Cardiac fibroblast (primary cell): ENCODE measurements at places on chromosomes 6 and 20.

DNA sequence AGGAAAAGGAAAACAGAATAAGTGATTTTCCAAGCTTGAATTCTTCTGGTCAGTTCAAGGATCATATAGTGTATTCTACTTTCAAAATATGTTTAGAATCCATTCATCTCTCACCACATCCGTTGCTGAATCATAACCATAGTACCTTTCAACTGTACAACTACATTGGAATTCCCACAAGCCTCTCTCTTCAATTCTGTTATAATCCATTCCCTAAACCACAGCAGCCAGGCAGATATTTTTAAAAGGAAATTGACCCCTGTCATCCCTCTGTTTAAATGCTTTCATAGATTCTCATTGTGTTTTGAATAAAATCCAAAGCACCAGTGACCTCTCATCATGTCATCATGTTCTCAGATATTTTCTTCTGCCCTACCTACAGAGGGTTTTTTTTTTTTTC, 412.7 kb downstream of the GRIK2 start:
- DNase-seq, result peak; percentile 83

GRCh38 chr20:11705512-11705911, 212.2 kb upstream of the BTBD3 start:
- no peak for DNase-seq

- no peak for DNase-seq
Observed at GRCh38 chr6:92682516-92683398, 736.6 kb downstream of the EPHA7 start.

DNA sequence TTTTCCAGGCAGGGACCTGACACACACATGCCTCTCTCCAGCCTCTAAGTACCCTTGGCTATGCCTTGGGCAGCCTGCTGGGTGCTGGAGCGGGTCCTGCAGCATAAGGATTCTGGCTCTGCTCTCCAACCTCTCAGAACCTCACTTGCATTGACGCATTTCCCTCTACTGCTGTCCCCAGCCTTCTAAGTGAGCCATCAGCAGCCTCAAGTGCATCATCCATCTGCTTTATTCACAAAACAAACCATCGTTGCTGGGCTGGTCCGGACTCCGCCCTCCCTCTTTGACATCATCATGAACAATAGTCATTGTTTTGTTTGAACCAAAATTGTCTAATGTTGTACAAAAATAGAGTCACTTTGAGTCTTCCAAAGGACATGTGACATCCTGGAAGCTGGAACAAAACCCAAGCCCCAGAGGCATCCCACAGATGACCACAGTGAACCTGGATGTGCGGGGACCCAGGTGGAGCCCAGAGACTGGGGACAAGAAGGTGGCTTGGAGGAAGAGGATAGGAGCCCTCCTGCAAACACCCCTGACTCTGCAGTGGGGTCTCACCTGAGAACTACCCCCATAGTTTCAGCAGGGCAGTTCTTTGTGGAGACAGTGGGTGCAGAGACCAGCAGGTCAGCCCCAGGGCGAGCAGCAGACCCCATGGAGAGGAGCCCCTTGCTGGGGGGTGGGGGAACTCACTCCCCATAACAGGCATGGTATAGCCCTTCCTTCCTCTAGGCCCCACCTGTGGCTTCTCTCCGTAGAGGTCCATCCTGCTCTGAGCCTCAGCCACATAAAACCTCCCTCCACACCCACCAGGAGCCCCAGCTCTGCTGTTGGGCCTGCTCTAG, 230.1 kb downstream of the SYNDIG1 start:
- no peak for DNase-seq

DNA sequence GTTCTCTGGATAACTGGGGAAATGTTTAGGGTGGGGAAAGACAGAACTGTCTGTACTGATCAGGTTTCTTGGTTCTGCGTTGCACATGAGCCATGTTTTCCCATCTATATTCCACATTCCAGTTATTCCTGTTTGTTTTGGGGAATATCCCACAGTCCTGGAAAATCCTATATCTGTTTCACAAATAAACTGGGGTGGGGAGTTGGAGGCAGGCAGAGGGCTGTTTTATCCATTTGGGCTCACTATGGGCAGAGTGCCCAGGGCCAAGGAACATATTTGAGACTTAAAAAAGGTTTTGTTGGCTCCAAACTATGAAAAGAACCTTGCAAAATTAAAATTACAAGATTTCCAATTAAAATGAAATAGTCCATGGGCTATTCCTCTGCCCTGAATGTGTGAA, 21.5 kb downstream of the FOXP4 start:
- no peak for DNase-seq

GRCh38 chr6:56353860-56354259, 106.5 kb upstream of the COL21A1 start:
- DNase-seq, result no peak

DNA sequence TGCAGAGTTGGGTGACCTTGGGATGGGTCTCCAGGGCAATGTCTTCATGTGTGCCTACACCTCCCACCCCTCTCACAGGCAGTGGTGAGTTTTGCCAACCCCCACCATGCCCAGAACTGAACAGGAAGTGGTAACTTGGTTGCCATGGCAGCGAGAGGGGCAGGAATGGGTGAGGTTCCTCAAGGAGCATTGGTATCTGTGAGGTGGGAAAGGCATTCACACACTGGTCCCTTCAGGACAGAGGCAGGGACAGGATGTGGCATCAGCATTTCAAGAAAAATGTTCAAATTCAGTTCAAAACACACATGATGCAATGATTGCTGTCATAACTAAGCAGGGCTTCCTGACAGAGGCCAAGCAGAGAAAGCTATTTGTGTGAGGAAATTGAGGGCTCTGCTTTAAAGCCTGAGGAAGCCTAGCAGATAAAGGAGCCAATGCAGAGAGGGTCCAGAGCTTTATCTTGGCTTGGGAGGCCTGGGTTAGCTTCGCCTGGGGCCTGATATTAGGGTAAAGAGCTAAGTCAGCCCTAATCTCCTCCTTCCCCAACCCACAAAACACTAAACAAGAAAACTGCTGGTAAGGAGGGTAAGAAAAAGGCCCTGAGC, 551 bp downstream of the TREML2 start:
- DNase-seq, result peak; percentile 34

GRCh38 chr6:81130969-81131368, 621.5 kb downstream of the TENT5A start:
- DNase-seq, result no peak

DNA sequence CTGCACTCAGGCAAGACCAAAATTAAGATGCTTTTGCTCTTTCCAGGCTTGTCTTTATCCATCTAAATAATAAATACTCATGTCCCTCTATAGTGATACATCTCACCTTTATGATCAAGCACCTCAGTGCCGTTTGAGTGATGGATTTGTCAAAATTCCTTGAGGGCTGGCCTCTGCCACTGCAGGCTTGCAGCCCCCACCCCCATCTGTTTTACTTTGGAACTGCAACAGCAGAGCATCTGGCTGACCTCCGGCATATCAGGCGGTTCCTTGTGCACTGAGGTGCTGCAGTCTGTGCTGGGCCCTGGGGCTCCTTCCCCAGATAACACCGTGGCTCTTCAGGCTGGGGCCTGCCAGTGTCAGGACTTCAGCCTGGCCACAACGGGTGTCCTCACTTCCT, 386.9 kb downstream of the CDH26 start:
- no peak for DNase-seq

GRCh38 chr6:46612645-46613044, 40.0 kb downstream of the CYP39A1 start:
- DNase-seq, result no peak

DNA sequence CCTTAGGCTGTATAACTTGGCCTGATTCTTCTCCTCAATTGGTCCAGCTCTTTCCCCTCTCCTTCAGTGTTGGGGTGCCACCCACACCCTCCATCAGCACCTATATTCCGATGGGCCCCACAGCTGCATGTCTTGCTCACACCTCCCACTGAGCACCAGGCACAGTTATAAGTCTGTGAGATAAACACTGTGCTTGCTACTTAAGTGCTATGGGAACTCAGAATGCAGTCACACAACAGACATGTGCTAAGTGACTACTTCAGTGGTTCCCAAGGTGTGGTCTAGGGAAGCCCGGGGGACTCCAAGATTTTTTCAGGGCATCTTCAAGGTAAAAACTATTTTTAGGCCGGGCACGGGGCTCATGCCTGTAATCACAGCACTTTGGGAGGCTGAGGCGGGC, 7.3 kb downstream of the ZC3H12D start:
- DNase-seq, result no peak

DNA sequence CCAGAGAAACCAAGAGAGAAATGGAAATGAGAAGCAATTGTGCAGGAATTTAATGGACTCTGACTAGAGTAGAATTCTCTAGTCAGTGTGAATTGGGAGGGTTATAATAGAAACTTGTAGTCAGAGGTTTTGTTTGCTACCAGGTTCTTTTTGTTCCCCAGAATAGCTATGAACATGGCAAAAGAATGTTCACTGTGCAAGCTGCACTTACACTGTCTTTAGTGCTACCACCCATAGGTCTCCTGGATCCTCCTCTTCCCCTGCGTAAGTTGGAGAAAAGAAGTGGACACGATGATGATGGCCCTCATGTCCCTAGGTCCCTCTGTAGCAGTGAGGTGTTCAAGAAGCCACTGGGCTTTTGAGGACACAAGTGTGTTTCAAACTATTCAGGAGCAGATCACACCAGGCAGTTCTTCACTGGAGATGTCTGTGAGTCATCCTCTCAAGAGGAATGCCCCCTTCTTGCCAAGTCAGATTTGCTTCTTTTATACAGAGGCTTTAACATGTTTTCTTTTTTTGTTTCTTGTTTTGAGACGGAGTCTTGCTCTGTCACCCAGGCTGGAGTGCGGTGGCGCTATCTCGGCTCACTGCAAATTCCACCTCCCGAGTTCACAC, 47.6 kb upstream of the SMIM8 start:
- peak; percentile 75 for DNase-seq

DNA sequence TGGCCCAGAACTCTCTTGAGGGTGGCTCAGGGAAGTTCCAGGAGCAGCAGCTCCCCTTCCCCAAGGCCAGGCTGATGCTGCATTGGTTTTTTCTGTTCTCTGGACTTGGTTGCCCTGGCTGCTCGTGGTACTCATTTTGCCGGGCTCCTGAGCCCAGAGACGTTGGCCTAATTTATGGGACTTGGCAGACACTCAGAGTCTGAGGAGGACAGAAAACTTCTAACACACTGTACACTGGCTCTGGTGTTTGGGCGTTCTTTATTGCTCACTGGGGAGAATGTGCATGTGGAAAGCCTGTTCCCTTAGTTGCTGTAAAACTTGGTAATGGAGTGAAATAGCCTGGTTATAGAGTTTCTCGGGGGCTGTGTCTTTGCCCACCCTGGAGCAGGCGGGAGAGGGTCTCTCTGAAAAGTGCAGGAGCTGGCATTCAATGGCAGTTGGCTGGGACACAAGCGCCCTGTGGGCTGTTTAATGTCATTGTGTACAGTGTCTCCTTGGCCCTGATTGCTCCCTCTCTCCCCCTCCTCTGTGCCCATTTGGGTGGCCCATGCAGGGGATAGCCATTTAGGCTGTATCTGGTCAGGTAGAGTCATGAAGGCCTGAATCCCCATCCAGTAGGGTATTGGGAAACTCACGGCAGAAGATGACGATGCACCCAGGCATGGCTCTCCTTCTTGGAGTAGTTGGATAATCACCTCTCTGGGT, 109.3 kb downstream of the CDC5L start:
- DNase-seq, result no peak

DNA sequence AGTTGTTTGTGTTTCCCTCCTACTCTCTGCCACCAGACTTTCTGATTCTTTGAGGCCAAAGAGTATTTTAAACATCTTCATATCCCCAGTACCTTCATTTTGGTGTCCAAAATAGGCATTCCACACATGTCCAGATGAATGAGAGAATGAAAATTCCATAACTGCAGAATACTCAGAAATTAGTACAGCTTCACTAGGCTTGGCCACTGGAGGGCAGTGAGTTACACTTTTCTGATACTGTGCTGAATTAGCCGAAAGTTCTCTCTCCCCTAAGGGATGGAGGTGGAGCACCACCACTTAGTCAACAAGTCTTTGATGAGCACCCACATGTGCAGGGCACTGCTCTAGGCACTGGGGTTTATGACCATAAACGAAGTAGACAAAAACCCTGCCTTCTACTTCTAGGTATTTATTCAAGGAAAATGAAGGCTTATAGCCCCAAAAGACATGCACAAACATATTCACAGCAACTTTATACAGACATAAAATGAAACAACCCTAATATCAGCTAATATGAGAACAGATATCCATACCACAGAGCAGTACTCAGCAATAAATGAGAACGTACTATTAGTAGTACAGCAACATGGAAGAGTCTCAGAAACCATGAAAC, 46.1 kb upstream of the TMEM217 start:
- DNase-seq, result peak; percentile 65

DNA sequence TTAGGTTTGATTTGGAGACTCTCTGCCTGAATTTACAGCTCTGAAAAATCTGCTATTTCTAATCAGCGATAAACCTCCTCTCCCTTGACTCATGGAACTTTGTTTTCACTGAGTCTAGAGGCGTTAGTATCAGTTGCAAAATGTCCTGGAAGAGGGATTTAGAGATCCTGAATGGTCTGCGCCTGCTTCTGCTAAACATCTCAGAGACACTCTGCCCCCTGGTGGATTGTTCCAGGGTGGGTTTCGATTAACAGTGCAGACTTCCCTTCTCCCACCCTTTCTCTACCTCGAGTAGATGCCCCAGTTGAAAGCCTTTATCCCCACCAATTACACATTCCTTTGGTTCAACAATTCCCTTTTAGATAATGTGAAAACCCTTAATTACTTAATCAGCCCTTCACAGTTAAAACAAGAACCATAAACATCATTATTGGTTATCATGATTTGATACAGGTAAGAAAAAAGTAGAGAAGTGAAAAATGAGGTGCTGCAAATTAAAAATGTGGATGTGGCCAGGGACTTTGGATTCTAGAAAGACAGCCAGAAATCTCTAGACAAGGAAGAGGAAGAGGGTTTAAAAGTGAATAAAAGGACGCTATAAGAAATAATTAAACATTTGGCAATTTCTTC, 5.5 kb downstream of the HTR1B start:
- peak; percentile 98 for DNase-seq

DNA sequence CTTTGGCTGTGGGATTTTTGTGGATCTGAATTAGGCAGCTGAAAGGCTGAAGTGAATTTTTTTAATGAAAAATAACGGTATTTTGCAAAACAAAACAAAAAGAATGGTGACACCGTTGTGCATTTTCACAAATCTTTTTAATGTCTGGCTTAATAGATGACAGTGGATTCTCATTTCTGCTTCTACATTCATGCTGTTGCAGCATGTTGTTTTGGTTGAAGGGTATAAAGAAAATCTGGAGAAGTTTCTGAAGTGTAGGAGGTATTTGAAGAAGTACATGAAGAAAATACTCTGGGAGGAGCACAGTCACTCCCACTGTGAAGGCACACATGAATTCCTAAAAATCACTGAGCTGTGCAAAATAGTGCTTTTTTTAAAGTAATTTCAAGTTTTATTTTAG, 3.1 kb upstream of the MAP3K5 start:
- DNase-seq, result no peak

GRCh38 chr6:112525749-112526148, 178.6 kb downstream of the RFPL4B start:
- DNase-seq, result no peak

DNA sequence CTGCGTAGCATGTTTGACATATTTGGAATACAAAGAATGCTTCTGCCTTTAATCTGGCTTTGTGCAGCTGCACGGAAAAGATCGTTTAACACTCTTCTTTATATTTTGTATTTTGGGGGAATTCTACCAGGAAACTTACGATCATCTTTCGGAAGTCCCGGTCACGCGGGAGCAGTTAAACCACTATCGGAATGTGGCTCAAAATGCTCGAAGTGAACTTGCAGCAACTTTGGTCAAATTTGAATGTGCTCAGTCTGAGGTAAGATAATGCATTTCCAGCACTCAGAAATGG, 42.3 kb downstream of the CCDC170 start:
- DNase-seq, result no peak

- DNase-seq, result no peak
Observed at GRCh38 chr6:61562098-61562497, 723.9 kb downstream of the KHDRBS2 start.

- no peak for DNase-seq
Observed at GRCh38 chr6:110315869-110316398, 42.2 kb downstream of the METTL24 start.
